Hepatocyte (in vitro differentiated cells): ENCODE measurements at places on chromosomes 5 and 9. TPM values are rescaled to one million over a fixed set of nuclear protein-coding genes. Genes with fewer than 3 reads are reported as not detected.

ACTBL2 gene
- total RNA-seq = 0.16 and 0.83 TPM in 2 replicates

- H3K27ac ChIP-seq = no peak overlapping the region
- H3K4me3 ChIP-seq = no peak overlapping the region
- H3K4me1 ChIP-seq = no peaks in the 10 kb centered on the region
- H3K27me3 ChIP-seq = peaks cover 4% of the 10 kb centered on the region
- DNase-seq = no peak
Measured at GRCh38 chr9:124149992-124150391, 107.8 kb upstream of the NEK6 start.

- H3K36me3 ChIP-seq = no peaks in the 10 kb centered on the region
- H3K27ac ChIP-seq = no peak overlapping the region
- DNase-seq = no peak
- peaks cover 4% of the 10 kb centered on the region for H3K4me1 ChIP-seq
- no peaks in the 10 kb centered on the region for H3K27me3 ChIP-seq
Measured at GRCh38 chr5:34715711-34716110, 59.6 kb downstream of the RAI14 start.

- no peaks in the 10 kb centered on the region for H3K27me3 ChIP-seq
- H3K27ac ChIP-seq = peak overlapping the region; percentile 99
- peak; percentile 71 for DNase-seq
- no peaks in the 10 kb centered on the region for H3K36me3 ChIP-seq
- H3K4me1 ChIP-seq = peaks cover 8% of the 10 kb centered on the region
Measured at GRCh38 chr5:172766287-172767108, 4.5 kb downstream of the DUSP1 start.

GRCh38 chr5:172954751-172955159 is 4.5 kb upstream of the RPL26L1 start:
- no peaks in the 10 kb centered on the region for H3K4me1 ChIP-seq
- no peak overlapping the region for H3K27ac ChIP-seq
- no peaks in the 10 kb centered on the region for H3K36me3 ChIP-seq
- no peaks in the 10 kb centered on the region for H3K27me3 ChIP-seq
- DNase-seq = no peak
- H3K4me3 ChIP-seq = no peak overlapping the region

DNA sequence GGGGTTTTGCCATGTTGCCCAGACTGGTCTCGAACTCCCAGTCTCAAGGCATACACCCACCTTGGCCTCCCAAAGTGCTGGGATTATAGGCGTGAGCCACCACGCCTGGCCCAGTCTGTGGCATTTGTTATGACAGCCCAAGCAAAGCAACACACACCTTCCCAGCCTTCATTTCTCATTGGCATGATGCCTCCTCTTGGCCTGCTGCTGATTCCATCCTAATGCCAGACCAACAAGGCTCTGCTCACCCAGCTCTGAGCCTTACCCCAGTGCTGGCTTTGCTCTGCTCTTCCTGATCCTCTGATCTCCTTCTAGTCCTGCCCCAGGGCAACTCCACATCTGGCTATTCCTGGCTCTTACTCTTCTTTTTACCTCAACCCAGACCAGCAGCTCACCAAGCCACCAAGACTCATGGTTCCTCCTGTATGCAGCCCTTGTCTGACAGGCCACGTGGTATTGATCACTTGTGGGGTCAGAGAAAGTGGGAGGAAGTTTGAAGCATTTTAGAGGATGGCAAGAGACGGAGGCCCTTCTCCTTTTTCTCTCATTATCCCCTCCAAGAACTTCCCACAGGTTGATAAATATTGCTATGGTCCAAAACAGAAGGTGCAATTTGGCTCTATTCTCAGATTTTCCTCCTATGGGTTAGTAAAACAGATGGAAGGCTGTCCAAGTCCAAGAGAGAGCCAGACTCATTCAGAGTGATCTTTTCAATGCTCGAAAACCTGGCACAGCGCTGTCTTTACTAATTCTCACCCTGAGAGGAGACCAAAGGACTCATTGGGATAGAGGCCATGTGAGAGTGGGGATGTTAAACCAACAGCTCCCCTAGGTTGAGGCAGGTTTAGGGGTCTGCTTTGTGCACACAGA is 958 bp downstream of the CD180 start:
- H3K36me3 ChIP-seq = no peaks in the 10 kb centered on the region
- H3K27ac ChIP-seq = no peak overlapping the region
- no peak for DNase-seq

HMGCS1 gene
- total RNA-seq = 321 and 333 TPM in 2 replicates

ATG12 gene
- total RNA-seq = 48.3 and 85.7 TPM in 2 replicates

HTR1A gene
- 0.20 and 0.57 TPM in 2 replicates for total RNA-seq

DNA sequence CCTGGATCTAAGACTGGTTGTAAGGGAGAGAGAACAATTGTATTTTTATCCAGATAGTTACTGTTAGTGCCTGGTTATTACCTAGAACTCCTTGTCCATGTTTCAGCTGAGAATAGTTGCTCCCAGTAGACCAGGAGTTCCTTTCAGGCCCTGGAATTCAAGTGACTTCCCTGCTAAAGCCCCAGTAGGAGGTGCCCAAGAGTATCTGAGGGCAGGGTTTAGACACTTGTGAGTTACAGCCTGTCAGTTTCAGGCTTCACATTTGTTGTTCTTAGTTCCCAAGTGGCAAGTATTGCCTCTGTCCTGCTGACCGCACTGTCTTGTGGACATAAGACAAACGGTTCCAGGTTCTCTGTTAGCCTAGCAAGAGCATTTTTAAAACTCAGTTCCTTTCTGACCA is 743.9 kb upstream of the SEMA6A start:
- no peak for DNase-seq
- H3K27ac ChIP-seq = no peak overlapping the region
- no peaks in the 10 kb centered on the region for H3K36me3 ChIP-seq
- H3K4me3 ChIP-seq = no peak overlapping the region
- H3K27me3 ChIP-seq = no peaks in the 10 kb centered on the region

GRCh38 chr5:140568443-140569063 is 3.9 kb downstream of the SLC35A4 start:
- no peak for DNase-seq
- H3K4me1 ChIP-seq = peaks cover 9% of the 10 kb centered on the region
- H3K27me3 ChIP-seq = no peaks in the 10 kb centered on the region
- no peak overlapping the region for H3K4me3 ChIP-seq
- H3K27ac ChIP-seq = no peak overlapping the region

DNA sequence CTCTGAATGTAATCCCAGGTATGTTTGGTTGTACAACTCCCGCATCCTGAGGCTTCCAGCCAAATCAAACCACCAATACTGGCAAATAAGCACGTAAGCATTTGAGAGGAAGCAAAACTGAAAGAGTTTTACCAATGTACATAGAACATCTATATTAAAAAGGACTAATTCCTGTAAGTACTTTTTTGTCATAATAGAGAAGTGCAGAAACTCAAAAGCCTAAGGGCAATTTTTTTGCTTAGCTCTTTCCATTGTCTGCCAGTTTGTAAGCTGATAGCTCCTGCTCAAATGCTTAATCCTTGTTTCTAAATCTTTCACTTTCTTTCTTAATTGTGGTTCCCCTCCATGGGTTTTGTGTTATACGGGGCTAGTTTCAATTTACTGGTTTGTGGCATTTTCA is 1151.8 kb downstream of the CDH12 start:
- DNase-seq = no peak
- no peak overlapping the region for H3K4me3 ChIP-seq
- no peaks in the 10 kb centered on the region for H3K27me3 ChIP-seq
- no peaks in the 10 kb centered on the region for H3K36me3 ChIP-seq
- no peak overlapping the region for H3K27ac ChIP-seq

DNA sequence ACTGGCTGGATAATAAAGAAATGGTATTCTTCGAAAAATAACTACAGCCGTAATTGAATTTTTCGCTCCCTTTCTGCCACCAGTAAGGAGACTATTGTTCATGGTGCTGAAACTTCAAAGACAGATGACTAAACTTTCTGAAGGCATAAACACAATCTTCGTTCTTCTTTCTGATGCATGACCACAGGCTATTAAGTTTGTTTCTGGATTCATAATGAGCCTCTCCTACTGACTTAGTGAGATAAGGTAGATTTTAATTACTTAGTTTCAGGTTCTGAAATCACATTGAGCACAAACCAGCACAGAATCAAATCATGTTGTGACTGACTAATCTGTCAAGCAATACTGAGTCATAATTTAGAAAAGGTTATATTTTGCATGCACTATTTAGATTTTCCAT is 441.8 kb upstream of the CCNG1 start:
- H3K4me1 ChIP-seq = no peaks in the 10 kb centered on the region
- H3K27ac ChIP-seq = no peak overlapping the region
- no peak for DNase-seq
- no peaks in the 10 kb centered on the region for H3K27me3 ChIP-seq
- H3K36me3 ChIP-seq = no peaks in the 10 kb centered on the region

DNA sequence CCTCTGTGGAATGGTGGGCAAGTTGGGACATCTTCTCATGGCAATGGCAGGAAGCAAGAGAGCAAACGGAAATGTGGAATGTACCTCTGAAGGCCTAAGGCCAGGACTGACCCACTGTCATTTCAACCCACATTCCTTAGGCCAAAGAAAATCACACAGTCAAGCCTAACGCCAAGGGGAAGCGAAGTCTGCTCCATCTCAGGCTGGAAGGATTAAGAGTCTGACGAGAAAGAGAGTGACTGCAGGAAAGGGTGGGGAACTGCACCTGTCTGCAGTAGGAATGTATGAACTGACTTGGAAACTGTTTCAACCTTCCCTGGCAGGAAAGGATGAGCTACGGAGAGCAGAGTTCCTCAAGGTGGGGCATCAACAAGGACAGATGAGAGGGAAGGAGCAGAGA is 90.2 kb upstream of the TAS2R1 start:
- H3K27ac ChIP-seq = no peak overlapping the region
- no peak overlapping the region for H3K4me3 ChIP-seq
- DNase-seq = no peak
- no peaks in the 10 kb centered on the region for H3K27me3 ChIP-seq

GRCh38 chr9:83472221-83472665 is 66.0 kb downstream of the FRMD3 start:
- no peaks in the 10 kb centered on the region for H3K36me3 ChIP-seq
- H3K4me3 ChIP-seq = no peak overlapping the region
- no peaks in the 10 kb centered on the region for H3K27me3 ChIP-seq
- peak overlapping the region; percentile 90 for H3K27ac ChIP-seq

- no peaks in the 10 kb centered on the region for H3K27me3 ChIP-seq
- no peaks in the 10 kb centered on the region for H3K4me1 ChIP-seq
- no peak overlapping the region for H3K27ac ChIP-seq
- H3K36me3 ChIP-seq = no peaks in the 10 kb centered on the region
Measured at GRCh38 chr9:4196376-4196775, 103.5 kb downstream of the GLIS3 start.

GABRG2 gene
- 0.43 TPM in 1 of 2 replicates, not detected in the other for total RNA-seq

- H3K27ac ChIP-seq = no peak overlapping the region
- no peaks in the 10 kb centered on the region for H3K36me3 ChIP-seq
- H3K4me3 ChIP-seq = no peak overlapping the region
- DNase-seq = no peak
- H3K4me1 ChIP-seq = no peaks in the 10 kb centered on the region
Measured at GRCh38 chr5:117863586-117864296, 1124.6 kb downstream of the DTWD2 start.

NOL6 gene
- 19.3 and 21.9 TPM in 2 replicates for total RNA-seq

- H3K36me3 ChIP-seq = no peaks in the 10 kb centered on the region
- no peak overlapping the region for H3K27ac ChIP-seq
- no peaks in the 10 kb centered on the region for H3K4me1 ChIP-seq
- H3K27me3 ChIP-seq = no peaks in the 10 kb centered on the region
- DNase-seq = no peak
Measured at GRCh38 chr5:30069441-30070263, 1123.8 kb upstream of the CDH6 start.

- H3K27ac ChIP-seq = peak overlapping the region; percentile 69
- H3K27me3 ChIP-seq = no peaks in the 10 kb centered on the region
- DNase-seq = no peak
Measured at GRCh38 chr5:177479774-177480173, 6.3 kb upstream of the DBN1 start.

DNA sequence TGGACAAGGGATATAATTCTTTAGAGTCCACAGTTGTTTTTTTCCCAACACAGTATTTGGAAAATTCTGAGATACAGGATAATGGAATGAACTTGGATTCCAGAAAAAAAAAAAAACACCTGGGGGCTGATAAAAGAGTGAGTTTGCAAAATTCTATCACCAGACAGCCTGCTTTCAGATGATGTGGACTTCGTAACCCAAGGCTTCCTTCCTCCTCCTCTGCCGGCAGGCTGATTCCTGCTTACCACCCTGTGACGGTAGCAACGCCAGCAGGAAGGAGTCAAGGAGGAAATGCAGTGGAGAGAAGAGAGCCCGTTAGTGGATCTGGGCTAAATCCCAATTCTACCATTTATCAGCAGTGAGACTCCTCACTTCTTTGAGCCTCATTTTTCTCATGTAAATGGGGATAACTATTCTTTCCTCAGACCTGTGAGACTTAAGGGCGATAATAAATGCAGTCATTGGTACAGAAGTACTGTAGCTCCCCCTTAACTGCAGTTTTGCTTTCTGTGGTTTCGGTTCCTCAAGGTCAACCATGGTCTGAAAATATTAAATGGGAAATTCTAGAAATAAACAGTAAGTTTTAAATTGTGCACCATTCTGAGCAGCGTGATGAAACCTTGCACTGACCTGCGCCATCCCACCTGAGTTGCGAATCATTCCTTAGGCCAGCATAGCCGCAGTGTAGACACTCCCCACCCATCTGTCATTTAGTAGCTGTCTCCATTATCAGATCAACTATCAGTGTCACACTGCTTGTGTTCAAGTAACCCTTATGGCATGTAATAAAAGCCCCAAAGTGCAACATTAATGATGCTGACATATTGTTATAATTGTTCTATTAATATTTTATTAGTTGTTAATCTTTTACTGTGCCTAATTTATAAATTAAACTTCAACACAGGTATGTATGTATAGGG is 71.4 kb downstream of the DCP2 start:
- H3K36me3 ChIP-seq = no peaks in the 10 kb centered on the region
- no peaks in the 10 kb centered on the region for H3K27me3 ChIP-seq
- H3K27ac ChIP-seq = peak overlapping the region; percentile 88
- no peak for DNase-seq
- H3K4me3 ChIP-seq = no peak overlapping the region

CSF1R gene
- total RNA-seq = 4.5 and 4.7 TPM in 2 replicates

- no peaks in the 10 kb centered on the region for H3K36me3 ChIP-seq
- no peak overlapping the region for H3K4me3 ChIP-seq
- no peaks in the 10 kb centered on the region for H3K4me1 ChIP-seq
- H3K27ac ChIP-seq = no peak overlapping the region
- DNase-seq = no peak
- H3K27me3 ChIP-seq = no peaks in the 10 kb centered on the region
Measured at GRCh38 chr5:111999286-111999685, 242.3 kb upstream of the NREP start.

TMEM171 gene
- total RNA-seq = 1.3 and 2.9 TPM in 2 replicates

- no peak for DNase-seq
- no peaks in the 10 kb centered on the region for H3K36me3 ChIP-seq
- H3K4me3 ChIP-seq = no peak overlapping the region
- H3K27ac ChIP-seq = no peak overlapping the region
- H3K27me3 ChIP-seq = no peaks in the 10 kb centered on the region
- no peaks in the 10 kb centered on the region for H3K4me1 ChIP-seq
Measured at GRCh38 chr9:88978034-88978433, 13.2 kb upstream of the S1PR3 start.
